T47D (cell line): ENCODE measurements at places on chromosomes 12 and 14.
A peak's percentile ranks its signal among the peaks of the same experiment; 100 is the strongest.

- DNase-seq: no peak
Observed at GRCh38 chr12:122743895-122744525, 8.6 kb upstream of the DENR start.

- no peak for DNase-seq
Observed at GRCh38 chr12:46546634-46547273, 174.2 kb upstream of the SLC38A2 start.

GRCh38 chr12:71220260-71220659, 62.5 kb upstream of the TSPAN8 start:
- DNase-seq: no peak

DNA sequence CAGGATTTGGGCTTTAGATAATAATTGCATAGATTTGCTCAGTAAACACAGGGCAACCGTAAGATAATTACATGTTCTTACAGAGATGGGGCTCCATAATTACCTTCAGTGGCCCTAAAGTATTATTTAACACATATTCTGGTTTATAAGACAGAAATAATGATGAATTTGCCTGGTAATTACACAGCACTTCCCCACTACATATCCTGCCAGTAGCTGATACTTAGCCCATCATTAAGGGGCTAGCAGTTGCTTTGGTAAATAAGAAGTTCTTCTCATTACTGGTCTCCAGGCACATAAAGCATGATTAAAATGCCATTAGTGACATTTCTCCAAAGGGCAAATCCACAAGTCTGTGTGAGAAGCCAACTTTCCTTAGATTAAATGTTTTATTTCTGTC, 158.7 kb downstream of the NUAK1 start:
- no peak for DNase-seq

DNA sequence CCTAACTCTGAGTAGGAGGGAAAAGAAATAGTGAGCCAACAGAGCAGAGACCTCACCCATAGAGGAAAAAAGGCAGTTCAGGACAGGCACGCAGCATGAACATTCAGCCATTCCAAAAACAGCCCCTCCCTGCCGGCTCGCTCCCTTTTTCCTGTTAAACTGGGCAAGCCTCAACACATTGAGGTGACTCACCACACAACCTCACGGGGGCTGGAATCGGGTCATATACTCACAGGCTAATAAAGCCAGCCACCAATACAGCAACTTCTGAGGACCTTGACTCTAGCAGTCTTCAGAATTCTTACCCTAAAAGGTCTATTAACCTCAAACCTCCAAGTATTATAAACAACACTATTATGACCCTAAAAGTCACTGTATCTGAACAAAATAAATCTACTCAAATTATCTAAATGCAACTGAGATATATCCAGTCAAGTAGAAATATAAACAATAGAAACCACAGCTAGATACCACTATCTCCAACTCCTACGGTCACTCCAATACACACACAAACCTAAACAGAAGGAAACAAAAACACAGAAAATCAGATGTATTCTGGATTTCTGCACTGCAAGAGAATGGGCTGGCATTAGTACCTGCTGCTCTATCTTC, 6.3 kb downstream of the YBX3 start:
- peak; percentile 32 for DNase-seq

DNA sequence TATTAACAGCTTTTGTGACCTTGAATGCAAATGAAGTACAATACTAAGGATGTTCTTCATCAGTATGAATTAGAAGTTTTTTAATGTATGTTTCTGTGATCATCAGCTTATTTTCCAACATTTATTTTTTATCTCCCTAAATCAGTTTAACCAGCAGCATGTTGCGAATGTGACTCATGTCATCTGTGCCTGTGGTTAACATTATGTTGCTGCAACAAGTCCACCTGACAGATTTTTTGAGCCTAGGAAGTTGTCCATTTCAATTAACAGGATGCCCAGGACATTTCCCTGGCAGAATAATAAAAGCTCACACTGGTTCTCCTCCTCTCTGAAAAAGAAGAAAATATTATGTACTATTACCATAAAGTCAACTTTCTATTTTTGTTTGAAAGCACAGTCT, 155.5 kb downstream of the SYT1 start:
- DNase-seq: no peak

DNA sequence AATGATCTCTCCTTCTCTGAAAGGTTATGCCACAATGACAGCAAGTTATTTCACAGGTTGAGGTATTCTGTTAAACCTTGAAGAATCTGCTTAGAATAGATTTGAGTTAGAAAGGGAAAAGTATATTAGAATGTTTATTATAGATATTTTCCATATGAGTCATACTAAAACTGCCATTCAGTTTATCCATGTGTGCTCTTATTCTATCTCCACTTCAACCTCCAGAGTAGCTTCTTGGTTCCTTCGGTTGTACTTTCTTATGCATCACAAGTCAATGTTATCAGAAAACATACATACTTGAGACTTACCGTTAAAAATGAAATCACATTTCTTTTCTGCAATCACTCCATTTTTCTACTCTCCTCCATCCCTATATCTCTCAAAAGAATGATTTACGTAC, 197.7 kb downstream of the BCAT1 start:
- DNase-seq: no peak

DNA sequence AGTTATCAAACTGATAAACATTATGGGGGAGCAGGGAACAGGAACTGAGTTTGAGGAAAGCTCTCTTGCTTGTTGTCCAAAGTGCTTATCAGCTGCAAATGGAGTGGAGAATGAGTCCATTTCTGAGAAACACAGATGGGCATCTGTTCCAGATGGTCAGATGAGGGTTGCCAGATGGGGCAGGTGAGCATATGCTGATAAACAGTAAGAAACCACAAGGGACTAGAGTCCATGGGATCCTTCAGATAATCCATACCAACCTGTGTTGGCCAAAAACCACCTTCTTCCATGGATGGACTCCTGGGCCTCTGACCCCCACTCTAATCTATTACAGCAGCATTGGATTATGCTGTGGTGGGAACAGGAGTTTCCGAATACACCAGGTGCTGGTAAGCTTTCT, 38.3 kb downstream of the GNS start:
- no peak for DNase-seq

GRCh38 chr12:29148911-29149690, at the start of gene FAR2:
FAR2 (plus strand) TSS chr12:29149278; CDS start chr12:29270450, 121,172 bp downstream.
- DNase-seq: peak; percentile 39

DNA sequence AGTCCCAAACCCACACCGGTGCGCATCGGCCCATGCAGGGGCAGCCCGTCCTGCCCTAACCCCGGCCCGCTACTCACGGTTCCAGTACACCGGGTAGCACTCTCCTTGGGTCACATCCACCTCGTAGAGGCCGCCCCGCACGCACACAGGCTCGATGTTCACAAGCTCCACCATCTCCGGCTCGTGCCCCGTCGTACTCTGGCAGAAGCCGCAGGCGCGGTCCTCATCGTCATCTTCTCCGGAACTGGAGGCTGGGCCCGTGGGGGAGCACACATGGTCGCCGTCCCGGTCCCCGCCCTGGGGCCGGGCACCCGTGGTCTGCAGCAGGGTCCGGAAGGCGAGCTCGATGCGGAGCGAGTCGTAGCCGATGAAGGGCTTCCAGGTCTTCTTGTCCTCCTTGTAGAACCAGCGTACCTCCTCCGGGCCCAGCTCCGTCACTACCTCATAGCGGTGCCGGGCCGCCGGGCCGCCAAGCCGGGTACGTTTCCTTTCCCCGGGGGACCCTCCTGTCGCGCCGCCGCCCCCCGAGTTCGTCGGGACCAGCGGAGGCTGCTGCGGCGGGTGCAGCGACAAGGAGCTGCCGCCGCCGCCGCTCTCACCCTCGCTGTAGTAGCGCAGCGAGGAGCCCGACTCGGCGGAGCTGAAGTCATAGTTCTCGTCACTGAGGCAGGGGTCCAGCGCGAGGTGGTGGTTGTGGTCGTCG, 788 bp downstream of the DDHD1 start:
- peak; percentile 25 for DNase-seq

- DNase-seq: no peak
Observed at GRCh38 chr12:106304797-106305196, 2.3 kb downstream of the TCP11L2 start.

- peak; percentile 79 for DNase-seq
Observed at GRCh38 chr12:6363330-6364043, 11.9 kb downstream of the SCNN1A start.

DNA sequence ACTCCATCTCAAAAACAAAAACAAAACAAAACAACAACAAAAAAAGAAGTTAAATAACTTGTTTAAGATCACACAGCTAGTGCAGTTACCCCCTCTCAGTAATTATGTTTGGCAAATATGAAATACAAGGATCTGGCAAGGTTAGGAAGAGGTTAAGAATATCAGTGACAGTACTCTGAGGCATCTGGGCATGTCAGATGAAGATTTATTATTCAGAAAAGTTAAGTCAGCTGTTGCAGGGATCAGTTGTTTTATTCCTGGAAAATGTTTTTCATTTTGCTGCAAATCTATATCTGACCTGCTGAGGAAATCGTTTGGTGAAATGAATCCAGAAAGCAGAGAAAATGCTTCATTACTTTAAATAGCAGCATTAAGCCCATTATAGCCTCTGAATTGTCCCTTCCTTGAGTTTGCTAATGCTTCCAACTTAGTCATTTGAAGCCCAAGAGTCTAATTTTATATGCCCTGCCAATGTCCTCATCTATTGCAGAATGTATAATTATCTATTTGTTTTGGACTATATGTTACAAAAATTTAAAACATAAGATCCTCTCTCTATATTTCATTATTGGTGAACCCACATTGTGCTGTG, 8.1 kb downstream of the GPX2 start:
- no peak for DNase-seq

GRCh38 chr14:94129111-94129757, at the start of gene IFI27L2:
IFI27L2 (minus strand) TSS chr14:94129604; CDS start chr14:94129564, 40 bp downstream.
- peak; percentile 91 for DNase-seq

- DNase-seq: peak; percentile 58
Observed at GRCh38 chr12:6039894-6040601, 84.4 kb downstream of the VWF start.

DNA sequence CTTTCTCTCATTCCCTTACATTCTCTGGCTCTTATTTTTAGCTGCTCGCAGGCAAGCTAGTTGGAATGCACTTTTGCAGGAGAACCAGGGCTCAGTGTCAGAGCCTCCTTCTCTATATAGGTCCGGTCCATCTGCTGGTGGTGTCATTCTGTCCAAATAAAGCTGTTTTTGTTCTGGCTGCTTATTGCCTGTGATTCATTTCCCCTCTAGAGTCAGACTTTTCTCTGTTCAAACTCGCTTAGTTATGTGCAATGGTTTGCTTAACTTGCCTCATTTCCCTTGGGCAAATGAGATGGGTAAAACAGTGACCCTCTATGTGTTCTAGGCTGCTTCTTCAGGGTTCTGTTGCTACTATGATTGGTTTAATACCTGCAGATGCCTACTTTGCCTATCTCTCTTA, 2.9 kb downstream of the SMARCD1 start:
- DNase-seq: no peak

GRCh38 chr12:121358073-121358472, 5.9 kb upstream of the ANAPC5 start:
- no peak for DNase-seq

GRCh38 chr12:96425321-96425720, 25.1 kb upstream of the CDK17 start:
- no peak for DNase-seq

GRCh38 chr12:32312049-32312670, 87.2 kb upstream of the FGD4 start:
- peak; percentile 80 for DNase-seq

DNA sequence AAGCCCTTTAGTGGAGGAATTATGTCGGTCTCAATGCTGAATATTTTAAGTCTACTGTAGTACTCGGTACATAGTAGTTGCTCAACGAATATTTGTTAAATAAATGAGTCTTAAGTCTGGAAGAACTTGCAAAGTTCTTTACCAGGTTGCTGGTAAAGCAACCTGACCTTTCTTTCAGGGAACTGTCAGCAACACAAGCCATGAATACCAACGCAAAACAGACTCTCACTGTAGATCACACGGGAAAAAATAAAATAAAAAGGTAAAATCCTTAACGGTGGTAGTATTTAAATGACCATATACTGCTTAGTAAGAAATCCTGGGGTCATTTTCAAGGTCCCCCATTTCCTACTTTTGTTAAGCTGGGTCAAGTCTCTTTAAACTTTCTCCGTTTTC, 447 bp upstream of the NUBPL start:
- DNase-seq: no peak

DNA sequence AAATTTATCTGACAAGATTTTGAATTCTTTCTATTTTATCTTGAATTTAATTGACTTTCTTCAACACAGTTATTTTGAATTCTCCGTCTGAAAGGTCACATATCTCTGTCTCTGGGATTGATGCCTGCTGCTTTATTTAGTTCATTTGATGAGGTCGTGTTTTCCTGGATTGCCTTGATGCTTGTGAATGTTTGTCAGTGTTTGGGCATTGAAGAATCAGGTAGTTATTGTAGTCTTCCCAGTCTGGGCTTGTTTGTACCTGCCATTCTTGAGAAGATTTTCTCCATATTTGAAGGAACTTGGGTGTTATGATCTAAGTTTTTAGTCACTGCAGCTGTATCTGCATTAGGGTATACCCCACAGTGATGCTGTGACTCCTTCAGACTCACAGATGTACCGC, 315.8 kb upstream of the DDHD1 start:
- DNase-seq: no peak

- no peak for DNase-seq
Observed at GRCh38 chr12:114402084-114402717, 3.7 kb downstream of the TBX5 start.

DNA sequence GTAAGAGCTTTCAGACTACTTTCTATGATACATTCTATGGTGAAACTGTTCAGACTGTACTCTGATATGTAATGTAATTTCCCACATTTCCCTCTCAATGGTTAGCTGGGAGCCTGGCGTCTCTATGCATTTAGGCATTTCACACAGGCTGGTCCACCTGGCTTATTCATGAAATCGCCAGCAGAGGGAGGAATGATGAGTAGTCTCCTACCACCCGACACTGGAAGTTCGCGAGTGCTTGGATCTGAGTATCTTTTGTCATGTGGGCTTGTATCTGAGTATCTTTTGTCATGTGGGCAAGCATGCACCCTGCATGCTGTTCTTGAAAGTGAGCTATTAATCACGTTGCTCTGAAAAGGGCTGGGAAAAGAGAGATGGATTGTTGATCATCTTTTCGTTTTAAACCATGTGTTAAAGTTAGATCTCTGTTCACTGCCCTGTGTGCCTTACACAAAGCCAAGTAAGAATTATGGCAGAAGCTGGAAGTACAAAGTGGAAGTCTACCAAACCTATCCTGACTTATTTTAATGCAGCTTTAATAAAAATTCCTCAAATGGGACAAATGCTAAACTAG, 235.0 kb downstream of the ATP23 start:
- peak; percentile 81 for DNase-seq

GRCh38 chr14:55301437-55302121, 30.4 kb downstream of the FBXO34 start:
- DNase-seq: no peak

GRCh38 chr14:26593357-26593756, 4.5 kb downstream of the NOVA1 start:
- no peak for DNase-seq

- DNase-seq: no peak
Observed at GRCh38 chr12:70197345-70197744, 45.9 kb upstream of the CNOT2 start.

- DNase-seq: no peak
Observed at GRCh38 chr14:95910628-95911027, 34.0 kb downstream of the TUNAR start.
